Central memory CD8-positive, alpha-beta T cell (primary cell): ENCODE measurements at places on chromosomes 16 and 17.

DNA sequence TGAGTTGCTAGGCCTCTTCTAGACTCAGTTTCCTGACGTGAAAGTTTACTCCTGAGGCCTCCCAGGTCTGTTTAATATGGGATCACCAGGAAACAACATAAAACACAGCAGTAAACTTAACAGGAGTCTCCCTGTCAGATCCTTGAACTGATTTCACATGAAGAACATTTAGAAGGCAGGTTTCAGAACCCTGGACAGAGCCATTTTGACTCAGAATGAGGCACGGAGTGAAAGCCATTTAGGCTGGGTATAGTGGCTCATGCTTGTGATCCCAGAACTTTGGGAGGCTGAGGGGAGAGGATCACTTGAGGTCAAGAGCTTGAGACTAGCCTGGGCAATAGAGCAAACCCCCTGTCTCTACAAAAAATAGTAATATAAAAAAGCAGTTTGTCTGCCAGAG, 289.1 kb downstream of the CA10 start:
- DNase-seq, result no peak

- no peak for DNase-seq
These were observed 2.3 kb downstream of the GP2 start for GRCh38 chr16:20325005-20325404.

GRCh38 chr17:4100883-4101756, 41.7 kb downstream of the ZZEF1 start:
- DNase-seq, result no peak

- no peak for DNase-seq
These were observed 16.3 kb downstream of the CFDP1 start for GRCh38 chr16:75416904-75417565.

- DNase-seq, result no peak
These were observed 201.5 kb upstream of the AXIN2 start for GRCh38 chr17:65762973-65763372.

GRCh38 chr17:46950342-46950996, 27.5 kb downstream of the GOSR2 start:
- no peak for DNase-seq

GRCh38 chr16:28884045-28884444, 5.8 kb downstream of the ATP2A1 start:
- DNase-seq, result no peak

DNA sequence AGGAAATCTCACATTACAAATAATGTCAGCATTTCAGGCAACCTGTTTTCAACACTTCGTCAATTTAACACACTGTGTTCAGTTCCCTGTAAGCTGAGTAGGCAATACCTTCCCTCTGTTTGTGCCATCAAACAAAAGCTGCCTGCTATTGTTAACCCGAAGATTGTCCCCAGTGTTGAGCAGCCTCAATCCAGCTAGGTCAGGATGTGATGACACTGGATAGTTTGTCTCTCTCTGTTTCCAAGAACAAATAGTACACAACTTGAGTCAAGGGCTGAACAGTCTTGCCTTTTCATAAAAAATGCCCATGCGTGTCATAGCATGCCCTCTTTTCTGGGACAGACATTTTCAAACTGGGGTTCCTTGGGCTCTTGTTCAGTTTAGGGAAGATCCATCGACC, 36.4 kb downstream of the HSD17B2 start:
- DNase-seq, result no peak
